ENCODE measurements at places on chromosomes 4 and X. TPM values are rescaled to one million over a fixed set of nuclear protein-coding genes. Genes with fewer than 3 reads are reported as not detected.

DNA sequence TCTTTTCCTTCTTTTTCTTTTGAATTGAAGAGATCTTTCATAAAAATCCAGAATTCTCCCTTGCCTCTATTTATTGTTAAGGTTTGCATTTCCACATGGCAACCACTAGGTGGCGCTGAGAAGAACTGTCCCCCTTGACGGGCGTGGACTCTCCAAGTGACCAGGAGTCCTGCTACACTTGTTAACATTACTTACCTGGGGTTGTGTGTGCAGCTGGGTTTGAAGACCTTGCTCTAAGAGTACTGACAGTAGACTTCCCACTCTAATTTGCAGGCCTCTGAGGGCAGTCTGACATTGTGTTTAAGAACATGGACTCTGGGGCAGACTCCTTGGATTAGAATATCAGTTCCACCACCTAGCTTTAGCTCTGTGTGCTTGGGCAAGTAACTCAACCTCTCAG, 52.8 kb downstream of the GPRIN3 start:
- no peak for DNase-seq

GRCh38 chr4:181944527-181944926, 298.7 kb upstream of the TENM3 start:
- no peak for DNase-seq

GRCh38 chr4:185464183-185464582, 7.3 kb downstream of the CCDC110 start:
- no peak for DNase-seq

GRCh38 chrX:56313308-56313707, 81.2 kb downstream of the KLF8 start:
- no peak for DNase-seq

GRCh38 chr4:43282534-43282933, 390.0 kb downstream of the GRXCR1 start:
- no peak for DNase-seq

Gene SLITRK4
- total RNA-seq, result 33.7 TPM

Gene SHISA3
- 0.48 TPM for total RNA-seq

Gene HPGDS
- total RNA-seq, result 18.3 TPM

Gene SGMS2
- 84.0 TPM for total RNA-seq

Measured in umbilical cord (tissue), 2 donors.